ENCODE measurements at places on chromosomes 7 and 10. TPM values are rescaled to one million over a fixed set of nuclear protein-coding genes. Genes with fewer than 3 reads are reported as not detected.

GRCh38 chr7:4805984-4806300 lies 30.5 kb downstream of the AP5Z1 start:
- no peaks in the 10 kb centered on the region for H3K27me3 ChIP-seq
- no peaks in the 10 kb centered on the region for H3K4me1 ChIP-seq
- no peak overlapping the region for H3K4me3 ChIP-seq
- no peak for DNase-seq
- H3K36me3 ChIP-seq, result no peaks in the 10 kb centered on the region

DNA sequence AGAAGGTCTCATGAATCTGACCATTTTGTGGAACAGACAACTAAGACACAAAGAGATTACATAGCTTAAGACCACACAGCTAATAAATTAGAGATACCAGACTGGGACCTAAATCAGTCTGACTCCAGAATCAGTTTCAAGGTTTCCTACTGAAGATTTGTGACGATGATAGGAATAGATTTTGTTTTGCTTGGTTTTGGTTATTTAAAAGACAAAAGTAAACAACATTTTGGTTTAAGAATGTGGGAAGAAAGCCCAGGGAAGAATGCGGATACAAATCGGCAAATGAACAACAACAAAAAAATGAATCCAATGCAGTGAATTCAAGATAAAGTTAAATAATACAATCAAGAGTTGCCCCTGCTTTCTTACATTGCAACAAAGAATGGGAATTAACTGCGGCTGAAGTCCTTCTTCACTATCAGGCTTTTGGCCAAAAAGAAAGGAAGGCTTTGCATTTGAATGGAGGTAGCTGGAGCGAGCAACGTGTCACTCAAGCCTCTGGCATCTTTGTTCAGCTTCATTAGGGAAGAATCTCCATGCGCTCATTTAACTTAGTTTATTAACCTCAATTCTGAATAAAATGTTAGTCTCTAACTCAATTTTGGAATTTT lies 210.8 kb downstream of the ADAM12 start:
- H3K4me3 ChIP-seq, result no peak overlapping the region
- no peaks in the 10 kb centered on the region for H3K4me1 ChIP-seq
- no peak overlapping the region for H3K27ac ChIP-seq
- no peaks in the 10 kb centered on the region for H3K36me3 ChIP-seq
- DNase-seq, result no peak

DNA sequence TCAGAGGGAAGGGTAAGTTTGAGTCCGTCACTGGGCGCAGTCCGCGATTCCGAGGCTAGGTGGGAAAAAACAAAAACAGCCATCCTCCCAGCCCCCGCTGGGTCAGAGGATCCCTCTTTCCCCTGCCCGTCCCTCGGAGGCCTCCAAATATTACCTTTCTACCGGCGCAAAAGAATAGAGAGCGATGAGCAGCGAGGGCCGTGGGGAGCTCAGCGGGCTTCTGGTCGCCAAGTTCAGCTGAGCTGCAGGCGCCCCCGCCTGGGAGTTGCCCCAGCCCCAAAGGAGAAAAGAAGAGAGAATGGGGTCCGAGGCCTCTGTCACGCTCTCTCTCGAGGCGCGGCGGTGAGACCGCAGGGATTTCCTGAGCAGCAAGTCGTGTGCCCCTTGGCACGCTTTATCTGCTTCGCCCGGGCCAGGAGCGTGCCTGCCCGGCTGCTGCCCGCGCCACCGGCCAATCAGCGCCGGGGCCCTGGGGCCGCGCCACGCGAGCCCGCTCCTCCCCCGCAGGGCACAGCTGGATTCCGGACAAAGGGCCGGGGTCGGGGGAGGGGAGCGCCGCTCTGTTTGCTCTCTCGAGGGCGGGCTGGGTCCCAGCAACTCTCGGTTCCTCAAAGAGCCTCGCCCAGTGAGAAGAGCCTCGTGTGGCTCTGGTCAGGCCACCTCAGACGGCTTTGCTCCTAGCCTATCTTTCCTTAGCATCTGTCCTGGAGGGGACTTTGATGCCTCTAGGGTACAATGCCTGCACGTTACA lies at the start of gene NEUROG3:
Gene NEUROG3, minus strand, starts transcription at position 367 of the 751 bp plus-strand sequence. CDS start 379 bp downstream, outside the sequence.
- no peak within 1 kb of the TSS for H3K27ac ChIP-seq
- peaks cover 25% of the 10 kb centered on the region for H3K4me1 ChIP-seq
- no peaks in the 10 kb centered on the region for H3K36me3 ChIP-seq
- peak within 1 kb of the TSS; percentile 53 for H3K4me3 ChIP-seq

Gene SYCE1
- total RNA-seq, result not detected
